ENCODE measurements at places on chromosomes 4 and X. TPM values are rescaled to one million over a fixed set of nuclear protein-coding genes. Genes with fewer than 3 reads are reported as not detected.

The RCHY1 gene
- polyA plus RNA-seq, result 76.8 TPM

The OTUD5 gene
- 6.2 TPM for polyA plus RNA-seq

The CNGA1 gene
- 0.46 TPM for polyA plus RNA-seq

The GLUD2 gene
- polyA plus RNA-seq, result 2.1 TPM

The LONRF3 gene
- 0.99 TPM for polyA plus RNA-seq

The STS gene
- polyA plus RNA-seq, result 35.7 TPM

The UNC5C gene
- polyA plus RNA-seq, result 12.5 TPM

The PNMA5 gene
- not detected for polyA plus RNA-seq

The RS1 gene
- not detected for polyA plus RNA-seq

The XAGE1A gene
- not detected for polyA plus RNA-seq

The RBM46 gene
- not detected for polyA plus RNA-seq

The FRMD7 gene
- not detected for polyA plus RNA-seq

The SSX2B gene
- not detected for polyA plus RNA-seq

The SULT1E1 gene
- not detected for polyA plus RNA-seq

The GRID2 gene
- 452 TPM for polyA plus RNA-seq

The TMPRSS11E gene
- polyA plus RNA-seq, result not detected

The FGF2 gene
- polyA plus RNA-seq, result 2.6 TPM

The SUPT20HL2 gene
- not detected for polyA plus RNA-seq

The MAGEA2B gene
- not detected for polyA plus RNA-seq

The MTMR8 gene
- 0.15 TPM for polyA plus RNA-seq

The HSFX3 gene
- polyA plus RNA-seq, result 0.20 TPM

The NAT8L gene
- polyA plus RNA-seq, result 3.7 TPM

The LRP2BP gene
- 4.3 TPM for polyA plus RNA-seq

The UGT2A1 gene
- polyA plus RNA-seq, result not detected

The AKAP14 gene
- polyA plus RNA-seq, result 0.51 TPM

The MAGEA10 gene
- not detected for polyA plus RNA-seq

The SMS gene
- polyA plus RNA-seq, result 121 TPM

The ANKRD17 gene
- 36.5 TPM for polyA plus RNA-seq

The TTC29 gene
- not detected for polyA plus RNA-seq

The SRPX gene
- 33.6 TPM for polyA plus RNA-seq

The CT47C1 gene
- polyA plus RNA-seq, result not detected

The VCX3A gene
- not detected for polyA plus RNA-seq

The NEUROG2 gene
- polyA plus RNA-seq, result not detected

The ERCC6L gene
- polyA plus RNA-seq, result 0.42 TPM

The ABLIM2 gene
- 34.8 TPM for polyA plus RNA-seq

The AADAT gene
- 0.22 TPM for polyA plus RNA-seq

The SLC38A5 gene
- not detected for polyA plus RNA-seq

The BCLAF3 gene
- 16.8 TPM for polyA plus RNA-seq

The ESX1 gene
- polyA plus RNA-seq, result not detected

The ARSJ gene
- 0.85 TPM for polyA plus RNA-seq
